ENCODE measurements at places on chromosomes 5 and 9.

DNA sequence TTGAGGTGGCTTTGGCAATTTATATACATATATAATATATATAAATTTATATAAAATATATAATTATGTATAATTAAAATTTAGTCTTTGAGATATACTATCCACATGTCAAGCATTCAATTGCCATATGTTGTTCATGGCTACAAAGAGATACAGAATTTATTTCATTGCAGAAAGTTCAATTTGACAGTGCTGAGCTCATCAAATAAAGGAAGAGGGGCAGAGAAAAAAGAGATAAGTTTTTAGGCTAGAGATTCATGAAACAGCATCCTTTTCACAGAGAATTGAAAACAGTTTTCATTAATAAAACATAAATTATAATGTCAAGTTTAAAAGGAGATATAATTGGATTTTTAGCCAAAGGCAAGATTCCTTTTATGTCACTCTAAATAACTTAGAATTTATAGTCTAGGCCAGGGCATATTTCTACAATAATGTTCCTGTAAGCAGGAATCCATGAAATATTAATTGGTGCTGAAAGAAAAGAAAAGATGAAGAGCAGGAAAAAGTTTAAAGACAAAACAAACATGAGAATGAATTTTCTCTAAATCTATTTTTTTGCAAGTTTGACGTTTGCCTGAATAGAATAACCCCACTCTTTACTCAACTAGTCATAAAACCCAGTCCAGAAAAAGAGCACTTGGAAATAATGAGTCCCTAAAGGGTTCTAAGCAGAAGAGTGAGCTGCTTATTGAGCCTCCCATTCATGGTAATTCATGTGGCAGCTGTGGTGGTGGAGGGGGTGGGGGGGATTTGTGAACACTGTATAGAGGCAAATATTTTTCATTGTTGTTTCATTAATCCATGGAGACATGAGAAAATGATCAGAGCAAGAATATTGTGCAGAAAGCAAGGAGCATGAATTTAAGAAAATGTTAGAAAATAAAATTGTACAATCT, 1279.5 kb downstream of the CDH12 start:
- no peak for DNase-seq

DNA sequence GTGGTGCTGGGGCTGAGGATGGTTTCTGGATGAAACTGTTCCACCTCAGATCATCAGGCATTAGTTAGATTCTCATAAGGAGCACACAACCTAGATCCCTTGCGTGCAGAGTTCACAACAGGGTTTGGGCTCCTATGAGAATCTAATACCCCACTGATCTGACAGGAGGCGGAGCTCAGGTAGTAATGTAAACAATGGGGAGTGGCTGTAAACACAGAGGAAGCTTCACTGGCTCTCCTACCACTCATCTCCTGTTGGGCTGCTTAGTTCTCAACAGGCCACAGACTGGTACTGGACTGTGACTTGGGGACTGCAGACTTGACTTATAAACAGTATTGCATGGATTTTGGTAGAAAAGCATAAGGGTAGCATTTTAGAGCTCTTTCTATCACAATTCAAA, 870.7 kb upstream of the CDH10 start:
- no peak for DNase-seq

GRCh38 chr9:98504298-98505282, 204.1 kb downstream of the GABBR2 start:
- DNase-seq: no peak

- peak; percentile 90 for DNase-seq
Observed at GRCh38 chr5:147805030-147805454, 22.5 kb upstream of the JAKMIP2 start.

GRCh38 chr5:88290801-88291200, 22.2 kb upstream of the TMEM161B start:
- DNase-seq: no peak

- no peak for DNase-seq
Observed at GRCh38 chr5:2110137-2110933, 227.6 kb upstream of the IRX4 start.

GRCh38 chr5:57215629-57216195, 41.9 kb downstream of the GPBP1 start:
- DNase-seq: no peak

GRCh38 chr5:71621741-71622140, 34.6 kb downstream of the MCCC2 start:
- DNase-seq: no peak

DNA sequence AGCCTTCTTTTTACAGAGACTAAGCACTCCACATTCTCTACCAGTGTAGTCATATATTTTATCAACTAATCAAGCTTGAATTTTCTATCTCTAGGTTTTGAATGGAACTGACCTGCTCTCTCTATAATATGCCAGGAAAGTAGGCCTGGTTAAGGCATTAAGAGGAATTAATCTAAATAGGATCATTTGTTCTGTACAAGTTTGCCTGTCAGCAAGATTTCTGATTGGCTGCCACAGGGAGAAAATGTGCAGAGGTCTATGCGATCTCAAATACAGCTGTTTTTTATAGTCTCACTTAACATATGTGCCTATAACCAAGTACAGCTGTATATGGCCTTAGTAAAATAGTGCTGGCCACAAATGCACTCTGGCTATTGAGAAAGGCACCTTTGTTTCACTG, 418.8 kb downstream of the KDM4C start:
- no peak for DNase-seq

- DNase-seq: no peak
Observed at GRCh38 chr5:159171274-159171673, 38.1 kb downstream of the RNF145 start.

Measured in hematopoietic multipotent progenitor cell treated with erythropoietin and hydrocortisone succinate and interleukin-3 and kit ligand, for 4 days (in vitro differentiated cells).